ENCODE measurements at places on chromosomes 16 and 17.

- DNase-seq, result no peak
Observed at GRCh38 chr17:48132385-48132784, 24.8 kb downstream of the SNX11 start.

DNA sequence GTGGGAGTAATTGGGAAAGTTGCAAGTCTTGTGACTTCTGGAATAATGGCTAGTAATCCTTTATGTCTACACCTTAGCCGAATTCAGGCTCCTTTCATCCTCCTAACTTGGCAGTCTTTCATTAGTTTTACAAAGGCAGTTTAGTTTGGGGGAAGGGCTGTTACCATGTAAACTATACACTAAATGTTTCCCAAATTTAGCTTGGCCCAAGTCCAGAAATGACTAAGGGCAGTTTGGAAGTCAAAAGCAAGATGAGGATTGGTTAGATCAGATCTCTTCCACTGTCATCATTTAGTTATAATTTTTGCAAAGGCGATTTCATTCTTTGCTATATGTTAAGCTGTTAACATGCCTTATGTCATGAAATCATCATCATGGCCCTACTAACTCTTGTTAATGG is 115.4 kb upstream of the CACNG3 start:
- no peak for DNase-seq

DNA sequence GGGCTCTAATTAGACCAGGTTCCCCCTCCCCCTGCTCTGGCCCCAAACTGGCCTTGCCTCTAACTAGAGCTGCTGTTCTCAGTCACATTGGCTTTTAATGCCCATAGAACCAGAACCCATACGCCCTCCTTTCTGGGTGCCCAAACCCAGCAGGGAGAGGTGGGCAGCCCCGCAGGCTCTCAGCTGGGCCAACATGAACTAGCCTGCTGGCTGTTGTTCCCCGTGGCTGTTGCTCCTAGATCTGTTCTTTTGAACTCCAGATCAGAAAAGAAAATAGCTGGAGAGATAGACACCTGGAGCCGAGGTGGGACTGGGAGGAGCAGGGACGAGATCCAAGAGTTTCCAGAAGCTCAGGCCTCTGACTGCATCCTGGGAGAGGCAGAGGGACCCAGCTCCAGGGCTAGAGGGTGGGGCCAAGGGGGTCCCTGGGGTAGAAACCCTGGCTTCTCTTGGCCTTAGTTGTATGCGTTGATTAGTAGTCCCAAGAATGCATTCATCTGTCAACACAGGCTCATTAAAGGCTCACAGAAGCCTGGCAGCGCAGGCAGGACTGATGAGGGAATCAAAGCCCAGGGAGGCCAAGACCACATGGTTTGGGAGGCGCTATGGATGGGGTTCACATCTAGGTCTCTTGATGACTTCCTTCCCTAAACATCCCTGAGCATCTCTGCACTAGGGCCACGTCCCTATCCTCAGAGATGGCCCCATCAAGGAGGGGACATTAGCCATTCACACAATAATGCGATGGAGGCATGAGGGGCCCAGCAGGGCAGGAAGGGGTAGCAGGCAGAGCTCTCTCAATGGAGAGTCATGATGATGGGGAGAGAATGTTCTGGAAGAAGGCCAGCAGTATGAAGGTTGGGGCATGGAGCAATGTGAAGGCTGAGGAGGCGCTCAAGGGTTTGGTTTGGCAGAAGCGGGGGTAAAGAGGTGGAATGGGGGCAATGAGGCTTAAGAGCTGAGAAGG is 1.3 kb upstream of the CPSF4L start:
- DNase-seq, result no peak

DNA sequence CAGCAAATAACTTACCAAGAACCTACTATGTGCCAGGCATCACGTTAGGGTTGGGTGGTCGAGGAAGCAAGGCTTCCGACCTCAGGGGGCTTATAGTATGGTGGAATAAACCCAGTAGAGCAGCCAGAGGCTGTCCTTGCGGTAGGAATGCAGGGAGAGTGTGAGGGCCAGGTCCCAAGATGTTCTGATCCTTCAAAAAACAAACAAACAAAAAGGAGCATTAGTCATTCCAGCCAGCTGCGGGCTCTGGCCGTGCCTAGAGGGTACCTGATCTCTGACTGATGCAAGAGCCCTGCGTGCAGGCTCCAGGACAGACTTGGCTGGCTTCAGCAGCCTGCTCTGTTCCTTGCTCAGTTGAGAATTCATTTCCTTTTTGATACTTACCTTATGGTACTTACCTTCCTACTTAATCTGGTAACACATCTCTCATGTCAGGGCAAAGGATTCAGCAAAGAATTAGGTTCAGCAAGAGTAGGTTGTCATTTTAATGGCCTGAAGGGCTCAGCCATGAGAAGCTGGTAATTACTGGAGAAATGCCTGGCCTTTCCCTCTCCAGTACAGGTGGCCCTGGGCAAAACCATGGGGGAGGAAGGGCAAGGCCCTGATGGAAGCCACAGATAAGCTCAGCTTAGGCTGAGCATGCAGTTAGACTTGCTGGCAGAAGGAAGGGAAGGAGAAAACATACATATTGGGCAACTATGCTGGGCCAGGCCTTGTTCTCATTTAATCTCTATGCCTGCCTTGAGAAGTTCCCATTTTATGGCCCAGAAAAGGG is 18.4 kb downstream of the CYB5D2 start:
- DNase-seq, result peak; percentile 9

DNA sequence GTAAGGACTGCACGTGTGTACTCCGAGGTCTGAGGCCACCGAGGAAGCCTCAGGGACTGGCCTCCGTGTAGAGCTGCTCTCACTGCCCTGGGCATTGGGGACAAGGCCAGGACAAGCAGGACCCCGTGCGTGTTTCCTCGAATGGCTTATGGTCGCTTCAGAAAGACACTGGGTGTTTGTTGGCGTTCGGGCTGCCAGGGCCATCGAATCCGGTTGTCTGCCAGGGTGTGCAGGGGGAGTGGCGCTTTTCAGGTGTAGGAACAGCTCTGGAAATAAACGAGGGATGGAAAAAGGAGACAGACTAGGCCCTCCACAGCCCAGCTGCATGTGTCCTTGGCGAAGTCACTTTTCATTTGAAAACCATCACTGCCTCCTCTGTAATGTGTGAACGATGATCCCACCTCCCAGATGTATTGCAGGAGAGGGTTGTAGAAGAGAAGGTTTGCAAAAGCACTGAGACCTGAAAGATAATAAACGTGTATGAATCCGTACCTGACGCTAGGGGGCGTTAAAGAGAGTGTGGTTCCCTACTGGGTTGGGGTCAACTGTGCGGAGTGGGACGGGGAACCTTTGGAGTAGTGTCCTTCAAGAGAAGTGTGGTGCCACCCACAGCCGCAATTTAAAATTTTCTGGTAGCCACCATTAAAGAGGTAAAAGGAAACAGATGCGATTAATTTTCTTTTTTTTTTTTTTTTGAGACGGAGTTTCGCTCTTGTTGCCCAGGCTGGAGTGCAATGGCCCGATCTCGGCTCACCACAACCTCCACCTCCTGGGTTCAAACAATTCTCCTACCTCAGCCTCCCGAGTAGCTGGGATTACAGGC is 2.1 kb upstream of the ZSCAN10 start:
- DNase-seq, result no peak

GRCh38 chr16:21703589-21704174 is 39.9 kb downstream of the OTOA start:
- DNase-seq, result no peak

GRCh38 chr17:77356109-77356689 is 215.4 kb downstream of the SEC14L1 start:
- no peak for DNase-seq
